ENCODE measurements at places on chromosomes 12 and 14.

- no peak for DNase-seq
Measured at GRCh38 chr14:61766151-61766550, 3.9 kb downstream of the SNAPC1 start.

GRCh38 chr12:28497889-28498411 is 307.7 kb downstream of the CCDC91 start:
- no peak for DNase-seq

- DNase-seq = no peak
Measured at GRCh38 chr14:67970923-67971322, 151.3 kb downstream of the RAD51B start.

DNA sequence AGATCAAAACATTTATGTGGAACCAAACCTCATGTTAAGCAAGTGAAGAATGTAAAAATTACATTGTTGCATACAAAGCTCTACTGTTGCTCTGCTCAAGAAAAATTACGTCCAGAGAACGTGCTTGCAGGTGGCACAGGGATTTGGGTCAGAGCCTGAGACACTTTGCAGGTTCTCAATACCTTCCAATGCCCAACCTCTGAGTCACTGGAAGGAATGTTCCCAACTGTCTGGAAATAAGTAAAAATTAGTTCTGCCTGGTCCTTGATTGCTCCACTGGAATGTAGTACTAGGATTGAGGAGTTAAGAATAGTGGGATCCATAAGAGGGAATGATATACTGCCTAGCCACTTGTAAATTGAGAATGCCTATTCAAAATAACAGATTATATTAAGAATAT is 2.8 kb upstream of the IFNG start:
- no peak for DNase-seq

DNA sequence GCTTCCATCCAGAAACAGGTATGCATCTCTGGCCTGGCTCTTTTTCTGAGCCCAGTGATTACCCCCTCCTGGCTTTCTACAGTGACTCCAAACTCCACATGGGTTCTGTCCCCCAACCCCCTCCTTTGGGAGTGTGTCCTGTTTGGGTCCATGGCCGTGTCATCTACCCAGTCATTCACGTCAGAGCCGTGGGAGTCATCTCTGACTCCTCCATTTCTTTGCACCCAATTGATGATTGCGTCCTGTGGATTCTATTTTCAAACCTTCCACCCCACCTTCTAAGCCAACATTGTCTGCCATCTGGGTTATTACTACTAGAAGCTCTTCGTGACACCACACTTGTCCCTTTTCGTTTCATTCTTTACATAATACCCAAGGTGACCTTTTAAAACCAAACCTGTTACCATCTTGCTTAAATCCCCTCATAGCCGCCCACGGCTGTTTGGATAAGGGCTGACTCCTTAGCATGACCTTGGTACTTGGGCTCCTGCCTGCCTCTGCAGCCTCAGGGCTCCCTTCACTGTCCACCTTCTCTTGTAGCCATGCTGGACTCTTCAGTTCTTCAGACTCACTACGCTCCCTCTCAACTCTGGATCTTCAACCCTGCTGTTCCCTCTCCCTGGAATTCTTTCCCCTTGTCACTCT is 38.1 kb upstream of the NT5DC3 start:
- DNase-seq = no peak

- DNase-seq = no peak
Measured at GRCh38 chr12:121400332-121401139, 618 bp downstream of the RNF34 start.

- DNase-seq = no peak
Measured at GRCh38 chr12:5078423-5078822, 34.7 kb downstream of the KCNA5 start.

GRCh38 chr12:121536054-121536898 is 44.5 kb downstream of the KDM2B start:
- peak; percentile 86 for DNase-seq

GRCh38 chr14:20489093-20489994 is 16.0 kb upstream of the RNASE10 start:
- no peak for DNase-seq

GRCh38 chr14:83342590-83342989 is 1808.9 kb upstream of the SEL1L start:
- DNase-seq = peak; percentile 16

DNA sequence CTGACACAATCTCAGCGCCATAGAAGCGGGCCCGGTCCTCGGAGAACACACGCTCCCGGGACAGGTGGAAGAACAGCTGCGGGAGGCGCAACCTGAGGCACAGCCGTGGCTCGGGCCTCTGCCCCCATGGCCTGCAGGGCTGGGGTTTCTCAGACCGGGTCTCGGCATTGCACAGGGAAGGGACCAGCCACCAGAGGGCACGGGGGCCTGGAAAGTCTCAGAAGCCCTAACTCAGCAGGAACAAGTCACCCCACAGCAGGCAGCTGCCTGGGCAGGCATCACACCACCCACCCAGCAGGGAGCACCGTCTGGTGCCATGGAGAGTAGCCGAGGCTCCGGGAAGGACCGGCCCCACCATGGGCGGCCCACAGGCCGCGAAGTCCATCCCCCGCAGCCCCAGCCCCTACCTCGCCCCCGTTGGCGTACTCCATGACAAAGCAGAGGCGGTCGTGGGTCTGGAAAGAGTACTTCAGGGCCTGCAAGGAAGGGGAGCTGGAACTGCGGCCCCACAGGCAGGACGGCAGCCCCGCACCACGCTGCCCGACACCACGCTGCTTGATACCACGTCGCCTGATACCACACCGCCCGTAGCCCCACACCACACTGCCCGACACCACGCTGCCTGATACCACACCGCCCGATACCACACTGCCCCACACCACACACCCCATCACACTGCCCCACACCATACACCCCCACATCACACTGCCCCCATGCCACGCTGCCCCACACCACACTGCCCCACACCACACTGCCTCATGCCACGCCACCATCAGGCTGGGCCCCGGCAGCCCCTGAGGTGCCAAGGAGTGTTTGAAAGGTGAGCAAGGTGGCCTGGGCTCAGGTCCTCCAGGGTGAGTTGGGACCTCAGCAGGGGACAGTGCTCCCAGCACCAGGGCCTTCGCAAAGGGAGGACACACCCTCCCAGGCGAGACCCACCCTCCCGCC is 20.8 kb downstream of the SIVA1 start:
- DNase-seq = no peak

DNA sequence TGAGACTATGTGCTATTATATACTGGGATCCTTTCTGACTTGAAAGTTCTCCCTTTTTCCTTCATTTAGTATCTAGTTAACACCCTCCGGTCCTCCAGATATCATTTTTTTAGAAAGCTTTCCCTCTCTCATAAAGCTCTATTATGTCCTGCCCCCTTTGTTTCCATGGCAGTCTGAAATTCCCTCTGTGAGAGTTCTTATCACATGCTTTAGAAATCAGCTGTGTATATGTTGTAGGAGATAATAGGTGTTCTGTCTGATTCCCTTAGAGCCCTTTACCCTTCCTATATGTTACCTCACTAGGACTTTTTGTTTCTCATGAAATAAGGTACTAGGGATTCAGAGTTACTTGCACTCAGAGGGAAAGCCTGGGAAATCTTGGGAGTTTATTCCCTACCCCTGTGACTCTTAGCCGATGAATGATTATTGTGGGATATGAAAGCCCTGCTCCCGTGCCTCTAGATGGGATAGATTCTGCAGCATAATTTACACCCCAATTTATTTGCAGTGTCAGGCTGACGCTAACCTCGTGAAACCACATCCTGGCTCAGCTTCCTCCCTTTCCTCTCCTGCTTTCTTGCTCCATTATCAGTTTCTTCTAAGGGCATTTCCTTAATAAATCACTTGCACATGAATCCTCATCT is 448.4 kb downstream of the MDGA2 start:
- no peak for DNase-seq

- DNase-seq = no peak
Measured at GRCh38 chr14:56217380-56218045, 99.3 kb downstream of the PELI2 start.

DNA sequence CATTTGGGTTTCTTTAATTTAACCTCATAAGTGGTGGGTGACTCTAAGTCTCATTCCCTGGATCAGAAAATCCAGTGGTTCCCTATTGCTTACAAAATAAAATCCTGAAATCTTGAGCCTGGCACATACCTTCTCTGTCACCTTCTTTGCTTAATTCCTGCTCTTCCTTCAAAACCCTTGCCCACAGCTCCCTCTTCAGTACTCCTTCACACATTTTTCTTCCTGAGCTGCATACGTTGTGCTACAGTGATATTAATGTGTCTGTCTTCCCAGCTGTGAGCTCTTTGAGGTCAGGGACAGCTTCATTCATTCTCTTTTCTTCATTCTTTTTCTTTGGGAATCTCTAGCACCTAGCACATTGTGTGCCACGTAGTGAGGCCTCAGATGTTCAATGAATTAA is 9.5 kb downstream of the TSPAN11 start:
- no peak for DNase-seq

- peak; percentile 20 for DNase-seq
Measured at GRCh38 chr12:114579389-114579788, 104.6 kb downstream of the TBX3 start.

DNA sequence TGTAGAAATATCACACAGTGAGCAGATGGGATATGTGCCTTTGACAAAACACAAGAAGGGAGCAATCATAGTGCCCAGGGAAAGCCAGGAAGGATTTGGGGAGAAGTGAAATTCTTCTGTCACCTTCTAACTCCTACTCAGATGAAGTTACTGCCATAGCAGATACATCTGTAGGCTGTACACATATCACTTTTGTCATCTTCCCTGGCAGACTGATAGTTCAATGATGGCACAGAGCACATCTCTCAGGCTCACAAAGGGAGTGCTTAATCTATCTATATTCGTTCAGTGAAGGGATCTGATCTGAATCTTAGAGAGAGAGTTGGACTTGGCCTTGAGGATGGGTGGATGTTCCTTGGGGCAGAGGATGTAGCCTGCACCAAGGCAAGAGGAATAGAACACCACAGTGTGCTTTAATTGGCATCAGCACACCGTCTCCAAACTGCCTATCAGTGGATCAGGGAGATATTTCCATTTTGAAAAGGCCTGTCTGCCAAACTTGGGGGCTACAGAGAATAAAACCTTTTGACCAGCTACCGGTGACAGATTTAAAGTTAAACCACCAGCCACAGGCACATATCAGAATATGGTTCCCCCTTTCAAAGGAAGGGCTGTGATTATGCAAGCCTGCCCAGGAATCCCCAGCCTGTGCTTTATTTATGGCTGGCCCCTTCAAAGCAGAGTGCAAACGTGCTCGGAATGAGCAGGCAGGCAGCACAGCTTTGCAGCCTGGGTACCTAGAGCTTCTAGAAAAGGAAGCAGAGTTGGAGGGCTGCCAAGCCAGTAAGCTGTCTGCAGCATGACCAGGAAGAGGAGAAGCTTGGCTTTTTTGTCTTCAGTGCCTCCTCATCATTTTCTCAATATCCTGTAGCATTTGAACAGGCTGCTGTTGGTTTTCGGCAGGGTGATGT is 165.5 kb upstream of the DYRK2 start:
- peak; percentile 41 for DNase-seq

- no peak for DNase-seq
Measured at GRCh38 chr12:16692099-16692498, 86.1 kb upstream of the LMO3 start.

GRCh38 chr14:68744613-68745012 is 48.3 kb downstream of the ZFP36L1 start:
- no peak for DNase-seq

DNA sequence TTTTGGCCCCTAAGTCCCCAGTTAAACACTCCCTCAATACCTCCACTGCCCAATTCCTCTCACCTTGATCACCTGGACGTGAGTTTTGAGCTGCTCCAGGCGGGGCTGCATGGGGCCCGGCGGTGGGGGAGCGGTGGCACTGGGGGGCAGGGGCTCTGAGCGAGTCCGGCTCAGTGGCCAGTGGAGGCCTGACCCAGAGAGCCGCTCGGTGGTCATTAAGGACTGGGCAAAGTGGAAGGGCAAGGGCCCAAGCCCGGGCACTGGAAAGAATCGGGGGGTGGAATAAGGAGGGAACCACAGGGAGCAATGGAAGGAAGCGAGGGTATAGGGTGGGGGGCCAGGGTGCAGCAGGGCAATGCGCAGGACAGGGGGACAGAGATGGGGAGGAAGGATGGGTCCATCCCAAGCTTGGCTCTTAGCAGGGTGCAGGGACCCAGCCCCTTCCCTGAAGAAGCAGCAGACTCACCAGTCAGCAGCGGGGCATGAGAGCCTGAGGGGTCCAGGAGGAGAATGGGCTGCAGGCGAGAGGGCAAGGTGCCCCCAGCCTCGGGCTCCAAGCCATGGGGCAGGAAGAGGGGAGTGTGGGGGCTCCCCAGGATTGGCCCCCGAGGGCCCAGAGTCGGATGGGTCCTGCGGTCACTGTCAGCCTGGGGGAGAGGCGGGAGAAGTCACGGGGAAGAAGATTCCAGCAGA is 22.2 kb downstream of the SLC48A1 start:
- DNase-seq = no peak

DNA sequence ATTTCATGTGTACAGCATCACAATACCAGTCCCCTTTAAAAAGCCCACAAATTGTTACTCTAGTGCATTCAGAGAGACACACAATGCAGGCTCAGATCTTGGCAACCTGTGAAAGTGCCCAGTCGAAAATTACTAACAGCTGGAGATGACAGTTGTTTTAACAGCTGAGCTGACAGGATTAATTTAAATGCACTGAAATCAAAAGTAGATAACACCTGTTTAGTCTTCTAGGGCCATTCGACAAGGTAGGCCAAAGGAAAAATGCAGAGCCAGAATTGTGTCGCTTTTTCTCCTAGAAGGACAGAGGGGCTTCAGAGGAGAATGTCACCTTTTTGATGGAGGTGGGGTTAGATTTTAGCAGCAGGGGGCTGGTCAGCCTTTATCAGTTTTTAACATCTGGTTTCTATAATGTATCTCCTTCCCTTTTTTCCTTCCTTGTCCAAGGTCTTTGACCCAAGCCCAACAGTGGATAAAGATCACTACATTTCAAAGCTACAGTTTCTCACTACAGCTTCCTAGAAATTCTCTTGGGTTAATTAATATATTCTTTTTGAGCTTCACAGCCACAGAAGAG is 139.1 kb downstream of the SOX5 start:
- no peak for DNase-seq

- no peak for DNase-seq
Measured at GRCh38 chr12:1188016-1188415, 197.0 kb downstream of the ERC1 start.

DNA sequence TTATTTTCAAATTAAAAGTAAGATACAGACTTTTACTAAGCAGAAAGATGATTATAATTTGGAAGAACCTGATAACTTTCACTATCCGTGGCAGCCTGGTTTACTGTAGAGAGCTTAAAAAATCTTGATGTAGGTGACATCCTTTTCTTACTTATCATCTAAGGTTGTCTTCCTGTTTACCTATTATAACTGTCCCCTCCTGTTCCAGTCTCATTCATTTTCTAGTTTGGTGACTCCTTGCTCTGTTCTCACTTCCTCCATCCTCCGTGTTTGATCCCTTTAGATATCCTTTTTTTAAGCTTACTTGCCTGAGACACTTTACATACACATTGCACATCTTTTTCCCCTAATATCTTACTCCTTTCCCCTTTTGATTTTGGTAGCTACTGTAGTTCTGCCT is 27.5 kb downstream of the CCDC91 start:
- DNase-seq = no peak
